Left renal pelvis (tissue), 4 donors: ENCODE measurements at places on chromosomes 3 and 15. TPM values are rescaled to one million over a fixed set of nuclear protein-coding genes. Genes with fewer than 3 reads are reported as not detected.

The AMIGO3 gene
- 1.5 TPM for polyA plus RNA-seq

The MME gene
- 21.9 TPM for polyA plus RNA-seq

The FBXO40 gene
- polyA plus RNA-seq = 0.04 TPM

The TMEM45A gene
- 19.9 TPM for polyA plus RNA-seq

The SPINK8 gene
- polyA plus RNA-seq = 0.77 TPM
